ENCODE measurements at places on chromosomes 4 and X.

DNA sequence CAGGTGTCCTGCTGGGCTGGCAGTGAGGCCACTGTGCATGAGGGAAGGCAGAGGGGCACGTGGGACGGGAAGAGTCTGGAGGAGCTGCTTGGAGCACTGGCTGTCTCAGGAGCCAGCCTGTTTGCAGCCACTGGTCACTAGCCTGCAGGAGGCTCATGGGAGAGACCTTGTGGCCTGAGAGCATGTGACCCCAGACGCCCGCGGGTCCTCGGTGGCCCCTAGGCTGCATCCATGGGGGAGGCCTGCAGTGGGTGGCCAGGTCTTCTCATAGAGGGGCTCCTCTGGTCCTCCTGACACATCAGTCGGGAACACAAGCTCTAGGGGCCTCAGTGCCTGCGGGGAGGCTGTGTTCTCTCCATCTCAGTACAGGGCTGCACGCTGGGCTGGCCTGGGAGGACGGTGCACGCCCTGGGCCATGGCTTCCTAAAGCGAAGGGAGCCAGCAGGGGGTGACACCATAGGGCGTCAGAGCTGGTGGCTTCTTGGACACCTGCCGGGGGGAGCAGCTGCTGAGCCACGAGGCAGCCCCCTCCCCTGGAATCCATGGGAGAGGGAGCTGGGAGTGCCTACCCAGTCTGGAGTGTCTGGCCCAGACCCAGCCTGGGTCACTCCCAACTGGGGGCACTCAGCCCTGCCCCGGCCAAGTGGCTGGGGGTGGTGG lies 12.3 kb downstream of the NAT8L start:
- no peak for DNase-seq

GRCh38 chrX:13195340-13195739 lies 124.5 kb downstream of the ATXN3L start:
- DNase-seq, result no peak

- DNase-seq, result no peak
These were observed 765.5 kb upstream of the HTR2C start for GRCh38 chrX:113818346-113818745.

GRCh38 chr4:82561786-82562563 lies at the start of gene TMEM150C:
TSS of gene TMEM150C (minus strand) at chr4:82561988. CDS start at chr4:82504657, 57,331 bp downstream.
- DNase-seq, result no peak

DNA sequence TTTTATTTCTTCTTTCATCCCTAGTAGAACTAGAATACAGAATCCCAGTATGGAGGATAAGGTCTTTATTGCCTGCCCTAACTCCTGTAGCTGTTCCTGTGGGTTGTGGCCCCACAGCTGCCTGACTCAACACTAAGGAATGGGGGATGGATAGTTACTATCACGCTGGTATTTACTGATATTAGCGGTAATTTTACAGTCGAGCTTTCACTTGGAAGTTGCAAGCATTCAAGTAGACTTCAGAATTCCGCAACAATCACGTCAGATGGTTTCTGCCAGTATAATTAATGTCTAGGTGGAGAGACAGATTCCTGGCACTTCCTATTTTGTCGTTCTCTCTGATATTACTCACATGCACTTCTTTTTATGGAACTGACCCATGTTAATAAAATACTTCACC lies 489.8 kb downstream of the PABPC4L start:
- DNase-seq, result no peak

DNA sequence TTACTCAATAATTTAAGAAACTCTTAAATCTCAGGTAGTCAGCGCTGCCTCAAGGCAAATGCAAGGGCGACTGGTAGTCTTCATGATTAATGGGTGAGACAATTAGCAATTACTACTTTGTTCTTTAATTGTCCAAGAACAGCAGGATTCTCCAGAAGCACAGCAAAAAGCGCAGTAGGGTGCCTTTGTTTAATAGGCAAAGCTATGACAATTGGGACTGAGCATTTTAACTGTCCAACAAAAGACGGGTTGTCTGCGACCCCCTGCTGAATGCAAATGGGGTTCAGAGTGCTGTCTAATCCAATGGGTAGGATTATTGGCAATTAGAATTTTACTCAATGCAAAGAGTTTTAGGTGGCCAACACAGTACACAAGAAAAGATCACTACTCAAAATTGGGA lies 286.1 kb downstream of the CHIC1 start:
- DNase-seq, result no peak

Measured in activated T-helper 9 cell treated with anti-CD3 and anti-CD28 coated beads, Interleukin-2, amount 50 U/mL, for 16 hours (primary cell).